ENCODE measurements at places on chromosomes 2 and 18.

- DNase-seq = no peak
These were observed 14.3 kb downstream of the GPR39 start for GRCh38 chr2:132430895-132431294.

GRCh38 chr2:181682795-181683517 is 2.6 kb upstream of the NEUROD1 start:
- DNase-seq = no peak

DNA sequence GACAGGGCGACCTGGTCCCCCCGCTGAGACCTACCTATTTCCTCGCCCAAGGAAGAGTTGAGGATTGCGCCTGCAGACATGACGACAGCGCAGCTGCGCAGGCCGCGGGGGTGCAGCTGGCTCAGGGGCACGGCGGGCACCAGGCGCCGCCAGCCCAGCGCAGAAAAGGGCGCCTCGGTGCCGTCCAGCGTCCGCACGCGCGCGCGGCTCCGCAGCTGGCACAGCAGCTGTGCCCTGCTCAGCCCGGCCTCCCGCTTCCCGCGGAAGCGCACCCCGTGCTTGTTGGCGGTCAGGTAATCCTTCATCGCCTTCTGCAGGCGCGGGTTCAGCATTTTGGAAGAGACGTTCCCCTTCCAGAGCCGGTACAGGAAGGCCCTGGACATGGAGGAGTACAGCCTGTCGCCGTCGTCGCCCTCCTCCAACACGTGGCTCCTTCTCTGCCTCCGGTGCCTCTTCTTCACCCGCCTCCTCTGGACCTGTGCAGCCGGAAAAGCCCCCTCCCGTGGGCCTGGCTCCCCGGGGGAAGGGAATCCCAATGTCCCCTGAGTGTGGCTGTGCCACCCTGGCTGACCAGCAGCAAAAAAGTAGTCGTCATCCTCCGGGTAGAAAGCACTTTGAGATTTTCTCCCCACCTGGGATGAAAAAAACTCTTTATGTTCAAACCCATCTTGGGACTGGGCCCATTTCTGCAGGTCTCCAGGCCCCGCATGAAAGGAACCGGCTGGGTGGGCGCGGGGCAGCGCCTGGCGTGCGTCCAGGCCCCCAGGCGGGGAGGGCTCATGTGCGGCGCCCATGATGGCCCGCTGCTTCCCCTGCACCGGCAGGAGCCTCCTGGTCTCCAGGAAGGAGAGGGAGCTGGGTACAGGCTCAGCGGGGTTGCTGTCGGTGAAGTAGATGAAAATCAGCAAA is 42.7 kb downstream of the ST6GAL2 start:
- DNase-seq = no peak

- no peak for DNase-seq
These were observed 98.5 kb downstream of the AFF3 start for GRCh38 chr2:100043891-100044255.

DNA sequence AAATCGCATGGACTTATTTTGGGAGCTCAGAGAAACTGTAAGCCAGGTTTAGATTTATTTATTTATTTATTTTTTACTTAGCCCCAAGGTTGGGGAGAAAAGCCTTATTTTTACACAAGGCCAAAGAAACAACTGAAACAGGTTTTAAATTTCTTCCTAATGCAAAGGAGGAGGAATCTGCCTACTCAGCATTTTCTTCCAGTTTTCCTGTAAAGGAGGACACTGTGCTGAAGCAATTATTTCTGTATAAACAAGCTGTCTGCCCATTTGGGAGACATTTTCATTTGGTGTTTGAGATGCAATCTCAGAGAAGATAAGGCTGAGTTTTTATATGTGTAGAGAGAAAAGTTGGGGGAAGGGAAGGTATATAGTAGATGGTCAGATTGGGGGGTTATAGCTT is 125.0 kb downstream of the ETAA1 start:
- no peak for DNase-seq

- no peak for DNase-seq
These were observed 241.3 kb downstream of the AGPS start for GRCh38 chr2:177633910-177634294.

- DNase-seq = no peak
These were observed 81.8 kb downstream of the ST6GAL2 start for GRCh38 chr2:106804161-106804560.

- DNase-seq = no peak
These were observed 601.0 kb downstream of the SLC4A3 start for GRCh38 chr2:220228310-220229006.

- no peak for DNase-seq
These were observed 145.9 kb downstream of the ACKR3 start for GRCh38 chr2:236715491-236715961.

DNA sequence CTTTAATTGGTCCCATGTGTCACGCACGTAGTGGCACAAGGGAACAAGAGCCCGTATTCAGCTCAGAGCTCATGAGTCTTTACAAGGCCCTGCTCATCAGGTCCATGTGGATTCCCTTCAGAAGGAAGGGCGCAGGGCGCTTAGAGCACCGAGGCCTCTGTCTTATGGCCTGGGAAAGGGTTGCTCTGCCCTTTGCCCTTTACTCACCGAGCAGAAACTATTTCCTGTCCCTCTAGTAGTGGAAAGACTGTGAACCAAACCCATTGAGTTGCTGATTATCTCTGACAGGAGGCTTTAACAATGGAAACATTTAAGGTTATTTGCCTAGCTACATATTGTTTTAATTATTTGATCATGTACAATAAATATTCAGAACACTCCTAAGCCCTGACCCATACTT is 102.0 kb upstream of the ACAA2 start:
- no peak for DNase-seq

GRCh38 chr2:85760371-85760770 is 6.6 kb downstream of the ATOH8 start:
- no peak for DNase-seq

DNA sequence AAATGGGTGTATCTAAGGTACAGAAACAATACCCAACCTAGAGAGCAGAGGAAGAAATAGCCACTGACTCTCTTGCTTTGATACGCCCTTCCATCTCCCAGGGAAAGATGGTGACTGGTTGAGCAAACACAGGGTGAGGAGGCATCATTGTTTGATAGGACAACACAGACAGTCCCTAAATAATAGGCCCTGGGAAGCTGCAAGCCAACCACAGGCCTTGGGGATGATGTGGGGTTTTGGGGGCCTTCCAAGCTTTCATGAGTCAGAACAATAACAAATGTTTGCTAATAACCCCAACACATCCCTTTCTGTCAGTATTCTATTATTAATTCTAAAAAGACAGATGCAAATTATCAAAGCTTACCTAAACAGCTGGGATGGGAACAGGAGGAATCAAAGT is 9.8 kb downstream of the LGALSL start:
- DNase-seq = no peak

DNA sequence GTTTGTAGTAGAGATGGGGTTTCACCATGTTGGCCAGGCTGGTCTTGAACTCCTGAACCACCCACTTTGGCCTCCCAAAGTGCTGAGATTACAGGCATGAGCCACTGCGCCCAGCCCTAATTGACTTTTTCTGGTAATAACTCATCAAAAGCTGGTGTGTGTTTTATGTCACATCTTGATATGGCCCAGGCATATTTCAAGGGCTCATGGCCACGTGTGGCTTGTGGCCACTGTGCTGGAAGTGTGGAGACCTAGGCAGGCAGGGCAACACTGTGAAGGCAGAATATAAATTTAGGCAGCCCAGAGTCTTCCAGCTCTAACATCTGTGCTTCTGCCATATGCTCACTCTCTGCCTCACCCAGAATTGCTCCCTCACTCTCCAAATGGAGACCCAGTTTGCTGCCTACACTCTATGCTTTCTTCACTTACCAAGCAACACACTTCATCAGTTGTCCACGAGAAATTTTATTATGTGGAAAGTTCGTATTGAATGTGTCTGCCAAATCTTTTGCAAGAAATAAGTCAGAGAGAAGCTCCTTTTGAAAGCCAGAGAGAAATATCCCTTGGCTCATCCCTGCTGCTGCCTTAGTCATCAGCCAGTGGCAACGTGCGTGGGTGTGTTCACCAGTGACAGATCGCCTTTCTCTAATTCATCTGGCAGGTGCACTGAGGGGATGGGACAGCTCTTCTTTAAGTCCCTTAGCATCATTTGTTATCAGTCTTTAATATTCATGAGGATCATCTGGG is 129.4 kb upstream of the CXCR4 start:
- no peak for DNase-seq
